ENCODE measurements at places on chromosomes 11 and 22. TPM values are rescaled to one million over a fixed set of nuclear protein-coding genes. Genes with fewer than 3 reads are reported as not detected.

- DNase-seq = peak; percentile 24
These were observed 10.7 kb downstream of the RAG1 start for GRCh38 chr11:36578458-36578857.

GRCh38 chr11:47946682-47947559 lies 33.4 kb upstream of the PTPRJ start:
- DNase-seq = no peak

DNA sequence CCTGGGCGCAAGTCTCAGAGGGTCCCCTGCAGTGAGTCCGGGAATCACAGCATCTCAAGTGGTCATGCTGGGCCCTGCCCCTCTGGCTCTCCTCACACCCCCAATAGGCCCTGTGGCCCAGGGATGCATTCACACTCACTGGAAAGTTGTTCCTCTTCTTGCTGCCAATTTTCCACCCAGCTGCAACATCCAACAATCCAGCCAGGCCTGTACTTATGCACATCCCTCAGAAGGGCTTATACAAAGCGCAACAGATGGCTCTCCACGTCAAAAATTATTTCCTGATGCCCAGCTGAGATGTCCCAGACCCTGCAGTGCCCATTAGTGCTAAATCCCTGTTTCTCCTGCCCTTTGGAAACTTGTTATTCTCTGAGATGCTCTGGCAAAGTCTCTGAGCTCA lies 407.8 kb upstream of the NARS2 start:
- peak; percentile 72 for DNase-seq

PLAAT2 gene
- 0.53 TPM for polyA plus RNA-seq

GTSE1 gene
- 12.2 TPM for polyA plus RNA-seq

GRCh38 chr22:39284983-39285382 lies 34.4 kb downstream of the RPL3 start:
- DNase-seq = no peak

Data from SK-N-SH (cell line).